Natural killer cell (primary cell): ENCODE measurements at places on chromosomes 12 and 14. TPM values are rescaled to one million over a fixed set of nuclear protein-coding genes. Genes with fewer than 3 reads are reported as not detected.

The PRKD1 gene
- not detected for total RNA-seq

The TMPRSS12 gene
- not detected for total RNA-seq

The KCNH3 gene
- 1.6 TPM for total RNA-seq

The CCDC184 gene
- 3.0 TPM for total RNA-seq

The RITA1 gene
- 12.0 TPM for total RNA-seq

The ZNF26 gene
- total RNA-seq = 45.1 TPM

The SPTSSA gene
- 4.9 TPM for total RNA-seq

The SLCO1B1 gene
- not detected for total RNA-seq

The NXPH4 gene
- total RNA-seq = not detected

The GAS2L3 gene
- total RNA-seq = 1.4 TPM

The TMEM119 gene
- 3.4 TPM for total RNA-seq
